CD4-positive, CD25-positive, alpha-beta regulatory T cell (primary cell): ENCODE measurements at places on chromosomes 5 and 9. TPM values are rescaled to one million over a fixed set of nuclear protein-coding genes. Genes with fewer than 3 reads are reported as not detected.

DNA sequence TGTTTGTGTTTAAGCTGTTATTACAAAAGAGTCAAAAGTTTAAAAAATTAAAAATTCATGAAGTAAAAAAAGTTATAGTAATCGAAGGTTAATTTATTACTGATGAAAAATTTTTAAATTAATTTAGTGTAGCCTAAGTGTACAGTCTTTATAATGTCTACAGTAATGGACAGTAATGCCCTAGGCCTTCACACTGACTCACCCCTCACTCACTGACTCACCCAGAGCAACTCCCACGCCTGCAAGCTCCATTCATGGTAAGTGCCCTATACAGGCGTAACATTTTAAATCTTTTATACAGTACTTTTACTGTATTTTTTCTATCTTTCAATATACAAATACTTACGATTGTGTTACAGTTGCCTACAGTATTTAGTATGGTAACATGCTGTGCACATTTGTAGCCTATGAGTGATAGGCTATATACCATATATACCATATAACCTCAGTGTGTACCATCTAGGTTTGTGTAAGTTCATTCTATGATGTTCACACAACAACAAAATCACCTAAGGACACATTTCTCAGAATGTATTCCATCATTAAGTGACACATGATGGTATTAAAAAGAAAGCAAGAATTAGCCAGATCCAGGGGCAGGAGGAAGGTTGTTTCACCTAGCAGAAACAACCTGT, 40.1 kb downstream of the DCAF10 start:
- no peak overlapping the region for H3K27ac ChIP-seq
- H3K4me1 ChIP-seq, result no peaks in the 10 kb centered on the region
- no peaks in the 10 kb centered on the region for H3K36me3 ChIP-seq
- DNase-seq, result no peak
- no peak overlapping the region for H3K4me3 ChIP-seq

Gene PRDM9
- total RNA-seq, result not detected

DNA sequence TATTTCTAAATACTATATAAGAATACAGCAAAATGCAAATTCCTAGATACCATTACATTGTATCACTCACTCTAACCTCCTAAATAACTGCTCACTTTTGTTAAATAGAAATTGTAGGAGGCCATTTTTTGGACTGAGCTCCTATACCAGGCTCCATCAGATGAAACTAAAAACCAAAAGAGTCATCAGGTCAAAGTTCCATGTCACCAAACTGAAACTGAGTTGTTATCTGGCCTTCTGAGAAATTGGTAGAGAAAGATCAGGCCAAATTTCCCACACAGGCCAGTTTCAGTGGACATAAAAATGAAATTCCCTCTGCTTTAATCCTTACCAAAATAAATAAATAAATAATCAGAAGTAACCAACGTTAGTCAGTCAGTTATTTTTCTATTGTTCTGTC, 13.8 kb upstream of the SNX2 start:
- H3K4me1 ChIP-seq, result no peaks in the 10 kb centered on the region
- H3K27ac ChIP-seq, result no peak overlapping the region
- H3K4me3 ChIP-seq, result no peak overlapping the region
- H3K27me3 ChIP-seq, result peaks cover 2% of the 10 kb centered on the region

DNA sequence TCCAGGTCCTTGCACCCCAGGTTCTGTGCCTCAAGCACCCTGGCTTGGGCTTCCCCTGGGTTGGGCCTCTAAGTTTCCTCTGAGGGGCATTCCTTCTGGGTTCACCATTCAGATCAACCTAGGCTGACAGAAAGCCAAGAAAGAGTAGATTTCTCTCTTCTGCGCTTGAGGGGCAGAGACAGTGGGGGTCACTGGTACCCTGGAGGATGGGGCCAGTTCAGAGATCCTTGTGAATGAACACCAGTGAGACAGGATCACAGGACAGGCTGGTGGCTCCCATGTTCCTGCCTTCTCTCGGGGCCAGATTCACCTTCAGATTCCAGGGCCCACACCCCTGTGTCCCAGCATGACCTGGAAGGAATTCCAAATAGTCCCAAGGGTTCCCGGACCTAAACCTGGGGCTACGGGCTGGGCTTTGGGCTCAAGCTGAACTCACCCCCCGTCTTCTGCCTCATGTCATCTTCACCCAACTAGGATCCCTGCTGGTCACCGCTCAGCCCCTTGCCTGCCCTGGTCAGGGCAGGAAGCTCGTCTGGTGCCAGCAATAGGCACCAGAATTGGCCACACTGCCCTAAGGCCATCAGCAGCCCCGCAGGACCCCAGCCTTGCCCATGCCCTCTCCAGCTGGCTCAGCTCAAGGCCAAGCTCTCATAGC, 91.8 kb upstream of the MVB12B start:
- no peaks in the 10 kb centered on the region for H3K36me3 ChIP-seq
- H3K4me3 ChIP-seq, result no peak overlapping the region
- no peak for DNase-seq

DNA sequence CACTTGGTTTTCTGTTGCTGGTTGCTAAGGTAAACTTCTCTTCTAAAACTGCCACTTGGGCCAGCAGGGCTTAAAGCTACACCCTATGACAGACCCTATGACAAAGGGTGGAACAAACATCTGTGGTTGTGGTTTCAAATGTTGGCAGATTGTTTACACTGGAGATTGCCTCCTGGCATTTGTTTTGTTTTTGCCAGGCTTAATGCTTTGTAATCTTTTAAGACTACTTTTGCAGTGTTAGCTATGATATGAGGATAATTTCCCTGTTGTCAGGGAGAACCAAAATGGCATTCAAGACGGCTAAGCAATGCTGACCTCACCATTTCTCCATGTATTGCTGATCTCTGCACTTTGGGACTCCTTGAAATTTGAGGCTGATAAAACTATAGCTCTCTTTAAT, 50.3 kb downstream of the MAMDC2 start:
- H3K4me1 ChIP-seq, result no peaks in the 10 kb centered on the region
- H3K27me3 ChIP-seq, result no peaks in the 10 kb centered on the region
- no peak overlapping the region for H3K27ac ChIP-seq
- no peak overlapping the region for H3K4me3 ChIP-seq
- H3K36me3 ChIP-seq, result no peaks in the 10 kb centered on the region

Gene ZNG1A
- 28.5 TPM for total RNA-seq

Gene AQP7
- 0.47 TPM for total RNA-seq

Gene MYMK
- total RNA-seq, result not detected

GRCh38 chr9:12659220-12659619, 34.0 kb upstream of the TYRP1 start:
- H3K4me1 ChIP-seq, result no peaks in the 10 kb centered on the region
- H3K27me3 ChIP-seq, result no peaks in the 10 kb centered on the region
- no peak overlapping the region for H3K4me3 ChIP-seq
- no peaks in the 10 kb centered on the region for H3K36me3 ChIP-seq

Gene TXNDC8
- not detected for total RNA-seq

Gene PCDHA13
- not detected for total RNA-seq
